Endothelial cell (in vitro differentiated cells): ENCODE measurements at places on chromosomes 12 and 14.

DNA sequence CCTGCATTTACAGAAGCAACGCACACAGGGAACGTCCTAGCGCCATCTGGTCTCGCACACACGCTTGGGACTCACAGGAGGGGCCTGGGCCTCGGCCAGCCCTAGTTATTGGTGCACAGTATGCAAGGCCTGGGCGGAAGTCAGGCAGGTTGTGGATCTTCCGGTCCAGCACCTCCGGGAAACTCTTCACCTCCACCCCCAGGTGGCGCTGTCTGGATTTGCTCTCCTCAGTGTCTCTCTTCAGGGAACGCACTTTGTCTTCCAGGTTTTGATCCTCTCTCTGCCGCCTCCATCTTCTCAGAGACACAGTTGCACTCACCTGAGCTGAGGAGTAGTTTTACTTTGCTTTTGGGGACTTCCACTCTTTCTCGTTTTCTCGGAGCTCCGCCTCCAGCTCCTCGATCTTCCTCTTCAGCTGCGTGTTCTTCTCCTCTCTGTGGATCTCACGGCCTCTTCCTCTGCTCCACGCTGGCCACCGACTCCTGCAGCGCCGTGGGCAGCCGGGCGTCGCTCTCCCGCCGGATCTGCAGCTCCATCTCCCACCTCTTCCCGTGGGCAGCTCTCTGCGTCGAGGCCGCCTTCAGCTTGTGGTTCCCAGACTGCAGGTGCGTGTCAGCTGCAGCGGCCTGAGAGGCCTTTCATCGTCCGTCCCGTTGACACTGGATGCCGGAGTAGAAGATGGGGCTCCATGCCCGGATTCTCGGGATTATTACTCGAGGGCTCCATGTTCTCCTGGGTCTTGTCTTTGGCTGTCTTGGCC lies 933.8 kb downstream of the TMEM121 start:
- H3K4me3 ChIP-seq = no peak overlapping the region
- no peaks in the 10 kb centered on the region for H3K27me3 ChIP-seq
- no peak for DNase-seq
- H3K36me3 ChIP-seq = no peaks in the 10 kb centered on the region
- no peak overlapping the region for H3K27ac ChIP-seq

DNA sequence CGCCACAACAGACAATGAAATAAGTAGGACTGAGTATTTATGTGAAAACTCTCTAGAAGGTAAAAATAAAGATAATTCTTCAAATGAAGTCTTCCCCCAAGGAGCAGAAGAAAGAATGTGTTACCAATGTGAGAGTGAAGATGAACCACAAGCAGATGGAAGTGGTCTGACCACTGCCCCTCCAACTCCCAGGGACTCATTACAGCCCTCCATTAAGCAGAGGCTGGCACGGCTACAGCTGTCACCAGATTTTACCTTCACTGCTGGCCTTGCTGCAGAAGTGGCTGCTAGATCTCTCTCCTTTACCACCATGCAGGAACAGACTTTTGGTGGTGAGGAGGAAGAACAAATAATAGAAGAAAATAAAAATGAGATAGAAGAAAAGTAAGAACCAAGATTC lies 82.7 kb downstream of the VEZT start:
- no peak for DNase-seq
- H3K4me3 ChIP-seq = no peak overlapping the region
- H3K36me3 ChIP-seq = peaks cover 4% of the 10 kb centered on the region
- no peak overlapping the region for H3K27ac ChIP-seq

DNA sequence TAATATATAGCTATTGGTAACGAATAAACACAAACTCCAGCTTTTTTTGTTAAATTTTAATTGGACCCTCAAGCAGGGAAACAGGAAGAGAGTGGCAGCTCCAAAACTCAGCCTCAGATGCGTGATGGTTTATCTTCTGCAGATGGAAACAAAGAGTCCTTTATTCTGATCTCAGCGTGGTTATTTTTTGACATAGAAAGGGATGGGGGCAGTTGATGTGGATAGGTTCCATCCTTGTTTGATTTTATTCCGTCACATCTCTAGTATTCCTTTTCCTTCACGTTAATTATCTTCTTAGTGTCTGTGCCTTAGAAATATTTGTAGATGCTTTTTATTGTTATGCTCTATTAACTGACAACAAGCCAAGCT lies 447.6 kb upstream of the SEL1L start:
- no peaks in the 10 kb centered on the region for H3K36me3 ChIP-seq
- no peak for DNase-seq
- H3K4me3 ChIP-seq = no peak overlapping the region
- H3K4me1 ChIP-seq = no peaks in the 10 kb centered on the region

- no peak overlapping the region for H3K27ac ChIP-seq
- no peaks in the 10 kb centered on the region for H3K36me3 ChIP-seq
- peaks cover 2% of the 10 kb centered on the region for H3K27me3 ChIP-seq
- no peak overlapping the region for H3K4me3 ChIP-seq
- peaks cover 6% of the 10 kb centered on the region for H3K4me1 ChIP-seq
These were observed 17.8 kb downstream of the ACSS3 start for GRCh38 chr12:81095501-81096232.

- H3K4me1 ChIP-seq = peaks cover 28% of the 10 kb centered on the region
- H3K27ac ChIP-seq = no peak overlapping the region
- peaks cover 7% of the 10 kb centered on the region for H3K27me3 ChIP-seq
- H3K4me3 ChIP-seq = no peak overlapping the region
- no peaks in the 10 kb centered on the region for H3K36me3 ChIP-seq
These were observed 84.4 kb downstream of the ARF6 start for GRCh38 chr14:49977126-49977841.

- H3K4me1 ChIP-seq = no peaks in the 10 kb centered on the region
- no peak overlapping the region for H3K27ac ChIP-seq
- no peak for DNase-seq
- H3K27me3 ChIP-seq = peaks cover 3% of the 10 kb centered on the region
- H3K36me3 ChIP-seq = no peaks in the 10 kb centered on the region
- H3K4me3 ChIP-seq = no peak overlapping the region
These were observed 3.4 kb upstream of the RNASE8 start for GRCh38 chr14:21054123-21054767.

GRCh38 chr14:22614240-22614799 lies 16.2 kb downstream of the ABHD4 start:
- H3K4me3 ChIP-seq = no peak overlapping the region
- H3K4me1 ChIP-seq = peaks cover 28% of the 10 kb centered on the region
- H3K36me3 ChIP-seq = peaks cover 35% of the 10 kb centered on the region
- H3K27ac ChIP-seq = no peak overlapping the region

GRCh38 chr12:55743406-55744339 lies 751 bp downstream of the GDF11 start:
- H3K27me3 ChIP-seq = peaks cover 8% of the 10 kb centered on the region
- no peak overlapping the region for H3K27ac ChIP-seq
- H3K4me1 ChIP-seq = peaks cover 27% of the 10 kb centered on the region

DNA sequence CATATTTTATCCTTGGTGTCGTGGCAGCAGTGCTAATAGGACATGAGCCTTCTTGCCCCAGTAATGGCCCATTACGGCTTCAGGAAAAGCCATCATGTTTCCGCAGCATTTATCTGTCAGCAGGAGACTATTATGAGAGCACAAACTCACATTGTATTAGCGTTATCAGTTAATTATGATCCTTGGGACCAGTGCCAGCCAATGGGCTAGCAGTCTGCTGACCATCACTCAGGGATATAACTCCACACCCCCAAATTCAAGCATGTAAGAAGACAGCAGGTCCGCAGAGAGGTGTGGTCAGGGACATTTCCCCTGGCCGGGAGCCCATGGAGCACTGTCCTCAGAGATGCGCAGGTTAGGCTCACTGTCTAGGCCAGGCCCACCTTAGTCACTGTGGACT lies 4.9 kb upstream of the ESRRB start:
- H3K4me1 ChIP-seq = no peaks in the 10 kb centered on the region
- H3K27ac ChIP-seq = no peak overlapping the region
- peaks cover 6% of the 10 kb centered on the region for H3K27me3 ChIP-seq
- no peak for DNase-seq
- no peaks in the 10 kb centered on the region for H3K36me3 ChIP-seq
- H3K4me3 ChIP-seq = no peak overlapping the region

- H3K27ac ChIP-seq = no peak overlapping the region
- peaks cover 7% of the 10 kb centered on the region for H3K27me3 ChIP-seq
- no peak for DNase-seq
These were observed 37.0 kb downstream of the ZFHX2 start for GRCh38 chr14:23514644-23514957.

DNA sequence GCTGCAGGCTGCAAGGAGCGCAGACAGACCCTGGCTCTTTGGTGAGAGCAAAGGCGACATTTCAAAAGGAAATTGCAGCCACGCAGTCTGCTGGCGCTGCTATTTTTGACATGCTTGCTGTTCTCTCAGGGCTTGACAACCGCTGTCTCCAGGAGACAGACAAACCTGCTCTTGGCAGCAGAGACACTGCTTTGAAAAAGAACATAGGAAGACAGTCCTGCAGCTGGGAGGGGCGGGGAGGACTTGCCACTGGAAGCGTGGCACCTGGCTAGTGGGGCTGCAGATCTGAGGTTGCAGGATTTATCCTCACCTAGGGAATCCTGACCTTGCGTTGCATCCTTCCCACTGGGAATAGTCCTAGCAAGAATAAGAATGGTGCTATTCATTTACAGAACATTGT lies 91.8 kb upstream of the KCNA1 start:
- H3K36me3 ChIP-seq = peaks cover 32% of the 10 kb centered on the region
- H3K27me3 ChIP-seq = peaks cover 2% of the 10 kb centered on the region
- no peak overlapping the region for H3K27ac ChIP-seq
- H3K4me1 ChIP-seq = peaks cover 45% of the 10 kb centered on the region

GRCh38 chr12:58554522-58555157 lies 365.7 kb downstream of the LRIG3 start:
- peaks cover 2% of the 10 kb centered on the region for H3K4me1 ChIP-seq
- H3K27me3 ChIP-seq = no peaks in the 10 kb centered on the region
- H3K36me3 ChIP-seq = no peaks in the 10 kb centered on the region
- H3K4me3 ChIP-seq = no peak overlapping the region

- no peak overlapping the region for H3K4me3 ChIP-seq
- H3K36me3 ChIP-seq = no peaks in the 10 kb centered on the region
- DNase-seq = no peak
- H3K27ac ChIP-seq = no peak overlapping the region
- peaks cover 7% of the 10 kb centered on the region for H3K27me3 ChIP-seq
These were observed 6.7 kb downstream of the FOXN4 start for GRCh38 chr12:109302358-109302757.

GRCh38 chr14:63974176-63974575 lies 121.4 kb downstream of the SYNE2 start:
- DNase-seq = no peak
- H3K27me3 ChIP-seq = peaks cover 1% of the 10 kb centered on the region
- H3K36me3 ChIP-seq = no peaks in the 10 kb centered on the region
- H3K27ac ChIP-seq = no peak overlapping the region
- no peaks in the 10 kb centered on the region for H3K4me1 ChIP-seq
